Activated naive CD4-positive, alpha-beta T cell treated with anti-CD3 and anti-CD28 coated beads, Interleukin-2, amount 50 U/mL, for 16 hours (primary cell): ENCODE measurements at places on chromosomes 5 and 9.

- no peak for DNase-seq
Observed at GRCh38 chr9:88460587-88461332, 72.5 kb downstream of the SPIN1 start.

DNA sequence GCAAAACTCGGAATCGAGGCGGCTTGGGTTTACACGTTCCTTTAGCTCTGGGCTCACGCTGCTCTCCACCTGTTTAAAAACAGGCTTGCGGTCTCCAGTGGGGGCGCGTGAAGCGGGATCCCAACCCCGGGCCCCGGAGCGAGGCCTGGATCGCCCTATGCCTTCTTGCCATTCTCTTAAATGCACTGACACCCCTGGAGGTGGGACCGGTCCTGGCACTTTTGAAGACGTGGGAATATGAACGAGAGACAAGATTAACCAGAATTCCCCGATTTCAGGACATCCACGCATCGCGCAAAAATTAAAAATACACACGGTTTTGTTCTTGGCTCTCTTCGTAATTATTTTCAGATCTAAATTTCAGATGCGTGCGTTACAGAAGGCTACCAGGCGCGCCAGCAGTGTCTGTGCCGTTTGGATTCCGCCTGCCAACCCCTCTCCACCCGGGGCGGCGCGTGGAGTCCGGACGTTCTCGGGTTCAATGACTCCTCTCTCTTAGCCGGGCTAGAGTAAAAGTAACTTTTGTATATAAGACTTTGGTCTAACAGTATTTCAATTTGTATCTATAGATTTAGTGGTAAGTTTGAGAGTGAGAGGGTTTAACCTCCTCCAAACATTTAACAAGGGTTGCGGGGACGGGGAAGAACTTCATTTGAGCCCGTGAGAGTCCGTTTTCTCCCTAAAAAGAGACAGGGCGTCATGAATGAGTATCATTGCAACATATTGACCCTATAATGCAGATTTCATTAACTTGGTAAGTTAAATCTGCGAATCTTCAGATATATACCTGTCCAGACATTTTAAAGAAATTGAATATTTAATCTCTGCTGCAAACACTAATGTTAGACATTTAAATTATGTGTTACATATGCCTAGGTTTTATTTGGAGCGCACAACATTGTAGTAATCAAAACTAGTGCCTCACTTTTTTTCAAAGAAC is 3.8 kb downstream of the FOXD1 start:
- DNase-seq: no peak

- no peak for DNase-seq
Observed at GRCh38 chr5:115351356-115352195, 55.1 kb upstream of the CCDC112 start.

DNA sequence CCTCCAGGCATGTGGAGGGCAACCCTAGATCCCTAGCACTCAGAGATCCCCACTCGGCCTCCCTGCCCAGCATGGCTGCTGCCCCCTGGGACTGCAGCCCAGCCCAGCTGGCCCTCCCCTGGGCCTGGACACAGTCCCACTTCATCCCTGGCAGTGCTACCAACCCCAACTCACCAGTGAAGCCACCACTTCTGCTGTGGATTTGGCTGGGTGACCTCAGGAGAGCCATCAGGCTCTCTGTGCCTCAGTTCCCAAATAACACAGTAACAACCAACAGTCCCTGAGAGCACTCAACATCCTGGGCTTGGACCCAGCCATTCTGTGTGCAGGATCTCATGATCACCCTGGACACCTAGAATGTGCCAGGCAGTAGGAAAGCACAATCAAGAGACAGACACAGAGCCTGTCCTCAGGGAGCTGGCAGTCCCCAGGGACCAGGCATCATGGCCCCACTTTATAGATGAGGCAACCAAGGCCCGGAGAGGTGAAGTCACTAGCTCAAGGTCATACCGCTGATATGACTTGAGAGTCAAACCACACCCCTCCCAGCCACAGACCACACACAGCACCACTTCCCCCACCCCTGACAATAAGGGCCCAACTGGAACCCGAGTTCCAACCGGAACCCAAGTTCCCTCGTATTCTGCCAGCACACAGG is 4.7 kb upstream of the PSMB7 start:
- DNase-seq: no peak

DNA sequence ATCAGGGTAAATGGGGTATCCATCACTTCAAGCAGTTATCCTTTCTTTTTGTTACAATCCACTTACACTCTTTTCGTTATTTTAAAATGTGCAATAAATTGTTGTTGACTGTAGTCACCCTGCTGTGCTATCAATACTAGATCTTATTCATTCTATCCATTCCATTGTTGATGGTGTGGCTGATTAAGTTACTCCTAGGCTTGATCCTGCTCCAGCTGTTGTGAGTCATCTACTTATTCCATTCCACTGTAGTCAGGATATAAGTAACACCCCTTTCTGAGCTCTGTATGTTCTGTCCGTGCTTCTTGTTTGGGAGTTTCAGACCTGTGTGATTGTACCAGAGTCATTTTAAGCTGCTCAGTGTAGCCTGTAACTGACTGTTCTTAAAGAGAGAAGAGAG is 122.5 kb upstream of the RUSC2 start:
- no peak for DNase-seq

- no peak for DNase-seq
Observed at GRCh38 chr9:108545436-108545835, 310.4 kb downstream of the ACTL7B start.
